ENCODE measurements at places on chromosomes 13 and 19.

DNA sequence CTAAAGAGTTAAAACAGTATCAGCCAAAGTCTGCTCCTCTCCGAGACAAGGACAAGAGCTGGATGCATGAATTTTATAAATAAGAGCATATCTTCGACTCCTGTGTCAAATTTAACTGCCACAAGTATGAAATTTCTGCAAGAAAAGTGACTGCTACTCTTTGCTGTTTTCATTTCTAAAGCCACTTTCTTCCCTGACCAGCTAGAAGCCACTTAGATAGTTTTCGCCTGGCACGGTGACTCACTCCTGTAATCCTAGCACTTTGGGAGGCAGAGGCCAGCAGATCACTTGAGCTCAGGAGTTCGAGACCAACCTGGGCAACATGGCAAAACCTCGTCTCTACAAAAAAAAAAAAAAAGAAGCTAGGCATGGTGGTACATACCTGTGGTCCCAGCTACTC, 61.3 kb downstream of the ENOX1 start:
- DNase-seq: no peak

GRCh38 chr19:50329146-50329925, at the start of gene KCNC3:
TSS of gene KCNC3 (minus strand) at chr19:50329377. CDS start at chr19:50329082, 295 bp downstream.
- peak; percentile 93 for DNase-seq

DNA sequence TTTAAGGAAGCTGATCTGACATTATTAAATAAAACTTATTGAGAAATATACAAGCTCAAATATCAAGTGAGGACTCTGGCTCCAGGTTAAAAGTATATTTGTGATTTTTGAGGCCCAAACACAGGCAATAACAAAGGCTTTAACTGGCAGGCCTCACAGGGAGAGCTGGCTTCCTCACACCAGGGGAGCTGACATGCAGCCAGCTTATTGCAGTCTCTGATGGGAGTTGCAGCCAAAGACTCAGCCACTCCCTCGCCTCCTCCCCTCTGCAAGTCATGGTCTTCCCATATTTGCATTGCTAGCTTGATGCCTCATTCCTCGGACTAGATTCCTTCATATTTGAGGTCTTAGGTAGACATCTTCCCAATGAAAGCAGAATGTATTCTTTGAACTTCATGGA, 647.1 kb upstream of the SLITRK6 start:
- peak; percentile 73 for DNase-seq

DNA sequence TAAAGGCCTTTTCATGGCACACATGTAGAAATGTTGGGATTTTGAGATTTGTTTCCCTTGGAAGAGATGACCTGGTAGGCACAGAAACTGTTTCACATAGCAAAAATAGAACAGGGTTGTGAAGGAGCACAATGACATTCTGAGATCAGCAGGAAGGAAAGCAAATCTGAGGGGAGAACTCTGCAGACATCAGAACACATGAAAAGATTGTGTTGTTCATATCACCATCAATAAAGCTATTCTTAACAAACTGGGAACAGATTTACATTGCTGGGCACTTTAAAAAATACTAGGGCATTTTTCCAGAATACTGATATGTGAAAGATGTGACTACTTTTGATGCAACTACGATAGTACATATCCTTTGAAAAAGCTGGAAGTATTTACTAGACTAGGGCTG, 481.7 kb downstream of the MYO16 start:
- no peak for DNase-seq

DNA sequence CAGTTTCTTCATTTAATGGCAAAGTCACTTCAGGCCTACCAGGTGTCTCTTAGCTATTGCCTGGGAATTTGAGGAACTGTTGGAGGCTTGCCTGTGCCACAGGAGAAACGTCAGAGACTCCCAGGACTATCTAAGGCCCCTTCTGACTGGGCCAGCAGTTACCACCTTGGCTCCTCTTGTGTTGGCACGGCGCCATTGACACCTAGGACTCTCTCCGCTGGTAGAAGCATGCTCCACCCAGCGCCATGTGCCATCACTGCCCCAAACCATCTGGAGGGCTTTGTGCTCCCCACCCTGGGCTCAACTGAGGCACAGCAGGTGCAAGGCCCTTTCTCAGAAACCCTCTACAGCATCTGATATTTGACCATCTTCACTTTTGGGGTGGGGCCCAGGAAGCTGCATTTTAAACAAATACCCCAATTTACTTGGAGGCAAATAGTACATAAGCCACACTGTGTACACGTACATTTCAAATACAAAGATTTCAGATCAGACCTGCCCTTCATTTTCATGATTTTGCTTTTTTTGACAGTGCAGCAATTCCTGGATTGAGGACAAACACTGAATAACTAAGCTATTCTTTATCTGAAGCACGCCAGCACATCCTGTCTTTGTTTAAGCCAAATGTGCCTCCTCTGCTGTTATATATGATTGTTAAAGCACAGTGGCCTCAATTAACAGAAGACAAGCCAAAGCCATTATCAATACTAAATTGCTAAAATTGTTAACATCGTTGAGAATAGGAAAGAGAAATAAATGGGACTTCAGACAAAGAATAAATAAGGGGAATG, 59.9 kb upstream of the TPP2 start:
- no peak for DNase-seq

DNA sequence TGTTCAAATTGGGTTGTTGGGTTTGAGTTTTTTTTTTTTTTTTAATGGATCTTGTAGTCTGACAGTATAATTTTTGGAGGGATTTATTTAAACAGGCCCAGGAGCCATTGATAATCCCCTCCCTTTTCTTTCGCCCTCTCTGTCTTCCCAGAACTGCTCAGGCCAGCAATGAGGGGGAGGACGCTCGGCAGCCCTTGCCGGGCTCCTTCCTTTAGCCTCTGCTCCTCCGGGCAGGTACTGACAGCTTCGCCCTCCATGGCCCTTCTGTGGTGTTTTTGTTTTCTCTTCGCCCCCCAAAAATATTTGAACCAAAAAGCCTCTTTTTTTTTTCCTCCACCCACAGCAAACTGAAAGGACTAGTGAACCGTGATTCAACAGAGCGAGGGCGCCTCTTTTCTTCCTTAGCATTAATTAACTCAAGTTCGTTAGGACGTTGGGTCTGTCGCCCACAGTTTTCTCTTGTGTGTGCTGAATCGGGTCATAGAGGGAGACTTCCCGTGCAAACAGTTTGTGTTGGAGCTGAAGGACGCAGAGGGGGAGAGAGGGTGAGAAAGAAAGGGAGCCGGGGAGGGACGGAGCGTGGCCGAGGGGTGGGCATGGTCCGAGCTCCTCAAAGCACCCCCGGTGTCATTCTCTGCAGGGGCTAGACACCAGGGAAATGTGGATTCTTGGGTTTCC, 21.5 kb downstream of the NFIX start:
- DNase-seq: no peak

GRCh38 chr13:101875091-101875490, 422.6 kb downstream of the ITGBL1 start:
- DNase-seq: no peak

GRCh38 chr13:46620029-46620428, 67.1 kb downstream of the LRCH1 start:
- DNase-seq: no peak

GRCh38 chr13:30493658-30494381, 28.1 kb upstream of the HMGB1 start:
- DNase-seq: no peak

DNA sequence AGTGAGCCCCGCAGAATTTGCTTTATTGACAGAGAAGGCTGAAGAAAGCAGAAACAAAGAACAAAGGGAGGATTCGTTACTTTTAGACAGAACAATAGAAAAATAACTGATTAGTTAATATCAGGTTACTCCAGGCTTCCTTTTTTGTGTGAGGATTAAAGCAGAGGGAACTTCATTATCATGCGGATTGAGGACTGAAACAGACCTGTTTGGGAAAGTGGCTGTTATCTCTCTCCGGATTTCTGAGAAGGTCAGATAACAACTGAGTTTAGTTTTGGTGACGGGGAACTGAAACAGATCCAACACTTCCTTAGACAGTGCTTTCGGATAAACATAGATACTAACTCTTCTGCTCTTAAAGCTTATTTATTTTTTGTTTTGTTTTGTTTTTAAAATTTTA, 246.4 kb upstream of the ZNF507 start:
- DNase-seq: no peak

DNA sequence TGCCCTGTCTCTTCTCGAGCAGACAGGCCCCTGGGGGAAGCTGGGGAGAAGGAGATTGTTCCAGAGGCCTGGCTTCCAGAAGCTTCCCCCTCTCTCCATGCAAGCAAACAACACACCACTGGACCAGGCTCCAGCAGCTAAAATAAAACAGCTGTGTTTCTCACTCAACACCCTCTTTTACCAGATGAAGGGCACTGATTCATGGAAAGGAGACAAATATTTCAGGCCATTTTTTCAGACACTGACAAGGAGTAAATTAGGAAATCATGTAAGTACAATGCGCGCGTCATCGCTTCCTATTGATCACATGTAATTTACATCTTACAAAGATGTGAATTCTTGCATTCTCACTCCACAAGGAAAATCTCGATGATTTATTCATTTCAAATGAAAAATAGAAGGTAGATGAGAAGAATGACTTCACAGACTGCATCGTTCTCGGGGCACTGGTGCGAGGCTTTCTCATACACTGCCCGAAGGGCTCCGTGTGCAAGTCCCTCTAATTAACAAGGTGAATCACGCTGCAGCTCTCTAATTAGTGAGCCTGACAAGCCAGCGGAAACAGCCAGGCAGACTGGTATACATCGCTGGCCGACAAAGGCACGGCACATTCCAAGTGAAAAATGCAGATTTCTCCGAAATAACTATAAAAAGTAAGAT, 153.6 kb downstream of the KCTD15 start:
- DNase-seq: peak; percentile 4

GRCh38 chr19:18502246-18502637, 19.6 kb downstream of the ELL start:
- no peak for DNase-seq

DNA sequence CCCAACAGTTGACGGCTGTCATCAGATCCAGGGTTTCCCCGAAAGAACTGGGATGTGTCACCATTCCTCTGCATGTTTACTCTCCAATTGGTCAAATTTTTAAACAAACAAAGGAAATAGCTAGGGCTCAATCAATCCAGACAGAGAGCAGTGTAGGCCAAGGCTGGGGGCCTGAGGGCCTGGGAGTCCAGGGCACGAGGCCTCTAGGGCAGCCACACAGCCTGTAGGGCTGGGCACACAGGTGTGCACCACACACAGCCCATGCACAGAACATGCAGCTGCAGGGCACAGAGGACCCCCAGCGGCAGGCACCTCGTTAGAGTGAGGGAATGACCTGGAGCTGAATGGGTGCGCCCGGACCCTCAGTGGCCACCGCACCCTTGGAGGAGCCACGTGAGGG, 9.5 kb downstream of the MIER2 start:
- no peak for DNase-seq

- no peak for DNase-seq
Observed at GRCh38 chr13:92491839-92492238, 734.8 kb upstream of the GPC6 start.

- peak; percentile 71 for DNase-seq
Observed at GRCh38 chr13:82713687-82714405, 1168.4 kb downstream of the SLITRK1 start.

DNA sequence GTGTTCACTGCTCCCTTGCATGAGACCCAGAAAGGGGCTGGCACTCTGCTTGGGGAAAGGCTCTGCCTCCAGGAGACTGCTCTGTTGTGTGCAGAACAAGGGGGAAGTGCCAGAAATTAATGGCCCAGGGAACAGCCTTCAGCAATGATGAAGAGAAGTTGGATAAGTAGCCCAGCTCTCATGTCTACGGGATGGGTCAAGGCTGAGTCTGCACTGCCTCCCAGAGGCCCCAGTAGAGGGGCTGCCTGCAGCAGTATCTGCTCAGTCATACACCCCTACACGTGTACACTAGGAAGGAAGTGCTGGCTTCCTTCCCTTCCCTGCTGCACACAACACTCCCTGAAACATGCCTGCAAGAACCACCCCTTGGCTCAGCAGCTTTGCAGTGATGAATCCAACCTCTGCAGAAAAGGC, 54.6 kb upstream of the URI1 start:
- peak; percentile 16 for DNase-seq

DNA sequence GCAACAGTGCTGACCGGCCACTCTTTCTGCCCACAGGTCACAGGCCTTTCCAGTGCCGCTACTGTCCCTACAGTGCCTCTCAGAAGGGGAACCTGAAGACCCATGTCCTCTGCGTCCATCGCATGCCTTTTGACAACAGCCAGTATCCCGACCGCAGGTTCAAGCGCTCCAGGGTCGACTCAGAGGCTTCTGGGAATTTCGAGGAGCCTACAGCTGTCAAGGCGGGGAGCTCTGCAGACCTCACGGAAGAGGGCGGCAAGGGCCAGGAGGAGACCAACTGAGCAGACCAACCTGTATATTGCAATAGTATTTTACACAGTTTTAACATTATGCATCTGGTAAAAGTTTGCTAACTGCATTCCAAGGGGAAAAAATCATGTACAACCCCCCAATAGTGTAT, 338.5 kb downstream of the ZNF536 start:
- no peak for DNase-seq

DNA sequence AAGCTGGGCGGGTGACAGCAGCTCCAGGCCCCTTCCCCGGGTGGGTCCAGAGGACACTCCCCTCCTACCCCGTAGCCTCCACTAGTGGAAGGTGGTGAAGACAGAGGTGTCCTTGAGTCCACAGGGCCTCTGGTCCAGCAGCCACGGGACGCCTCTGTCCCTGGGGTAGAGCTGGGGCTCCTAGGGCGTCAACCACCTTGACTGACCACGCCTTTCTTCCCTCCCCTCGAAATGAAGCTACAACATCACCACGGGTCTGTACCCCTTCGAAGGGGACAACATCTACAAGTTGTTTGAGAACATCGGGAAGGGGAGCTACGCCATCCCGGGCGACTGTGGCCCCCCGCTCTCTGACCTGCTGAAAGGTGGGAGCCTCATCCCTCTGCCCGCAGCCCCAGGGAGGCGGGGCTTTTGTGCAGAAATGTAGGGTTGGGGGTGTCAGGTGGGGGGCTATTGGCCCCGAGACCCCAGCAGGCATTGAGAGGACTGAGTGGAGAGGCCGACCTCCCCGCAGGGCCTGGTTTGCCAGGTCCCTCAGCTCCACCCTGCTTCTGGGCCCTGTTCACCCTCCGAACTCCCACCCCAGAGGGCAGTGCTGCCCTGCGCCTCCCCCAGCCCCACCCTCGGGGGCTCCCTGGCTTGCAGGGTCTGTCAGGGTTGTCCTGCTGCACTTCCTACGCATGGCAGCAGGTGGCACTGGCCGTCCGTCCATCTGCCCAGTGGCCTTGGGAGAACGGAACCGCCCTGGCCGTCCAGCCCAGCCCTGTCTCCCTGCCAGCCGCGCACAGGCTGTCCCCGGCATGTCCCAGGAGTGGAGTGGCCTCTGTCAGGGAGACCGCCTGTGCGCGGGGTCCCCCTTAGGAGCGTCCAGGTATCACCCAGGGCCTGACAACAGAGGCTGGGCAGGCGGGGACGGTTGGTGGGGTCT, 15.7 kb downstream of the STK11 start:
- no peak for DNase-seq

GRCh38 chr13:79735228-79735627, 254.3 kb downstream of the NDFIP2 start:
- DNase-seq: peak; percentile 28

Data from fibroblast of skin of right quadriceps (primary cell).